ENCODE measurements at places on chromosomes 4 and X.

GRCh38 chr4:76384052-76384451 is 36.9 kb downstream of the CCDC158 start:
- no peaks in the 10 kb centered on the region for H3K27me3 ChIP-seq
- DNase-seq: no peak
- H3K27ac ChIP-seq: no peak overlapping the region
- H3K36me3 ChIP-seq: no peaks in the 10 kb centered on the region
- no peaks in the 10 kb centered on the region for H3K4me1 ChIP-seq

DNA sequence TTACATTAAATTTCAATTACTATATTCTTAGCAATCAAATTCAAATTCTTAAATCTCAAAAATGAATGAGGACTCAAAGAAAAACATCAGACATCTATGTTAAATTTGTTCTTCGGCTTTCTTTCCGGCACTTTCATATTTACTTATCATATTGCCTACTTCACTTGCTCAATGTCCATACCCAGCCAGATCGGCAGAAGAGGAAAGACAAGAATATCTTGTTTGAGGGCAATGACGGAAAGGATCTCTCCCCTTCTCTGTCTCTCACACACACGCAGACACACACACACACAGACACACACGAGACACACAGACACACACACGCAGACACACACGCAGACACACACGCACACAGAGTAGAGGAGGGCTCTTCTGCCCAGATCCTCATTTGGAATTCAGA is 13.2 kb upstream of the IRF2 start:
- no peak for DNase-seq
- no peak overlapping the region for H3K27ac ChIP-seq
- H3K4me3 ChIP-seq: no peak overlapping the region
- H3K36me3 ChIP-seq: no peaks in the 10 kb centered on the region
- H3K4me1 ChIP-seq: no peaks in the 10 kb centered on the region

- no peak overlapping the region for H3K4me3 ChIP-seq
- peak overlapping the region; percentile 53 for H3K27ac ChIP-seq
- peaks cover 21% of the 10 kb centered on the region for H3K4me1 ChIP-seq
- peak; percentile 41 for DNase-seq
- H3K36me3 ChIP-seq: no peaks in the 10 kb centered on the region
Observed at GRCh38 chr4:8779490-8779932, 92.1 kb downstream of the HMX1 start.

DNA sequence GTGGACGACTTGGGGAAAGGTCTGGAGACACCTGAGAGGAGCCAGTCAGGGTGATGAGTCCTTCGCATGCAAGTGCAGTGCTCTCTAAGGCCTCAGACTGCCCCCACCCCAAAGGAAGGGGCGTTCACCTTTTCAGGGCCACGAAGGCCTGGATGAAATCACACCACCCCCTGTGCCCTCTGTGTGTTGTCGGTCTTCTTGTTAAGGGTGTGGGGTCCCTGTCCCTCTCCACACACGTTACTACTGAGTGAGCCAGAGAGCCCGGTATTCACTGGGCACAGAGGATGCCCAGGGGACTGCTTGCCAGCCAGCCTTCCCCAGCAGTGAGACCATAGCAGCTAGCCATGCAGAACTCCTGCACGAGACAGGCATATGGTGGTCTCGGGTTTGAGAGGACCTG is 72.0 kb downstream of the MTMR1 start:
- no peak overlapping the region for H3K27ac ChIP-seq
- no peak overlapping the region for H3K4me3 ChIP-seq
- no peaks in the 10 kb centered on the region for H3K36me3 ChIP-seq
- no peaks in the 10 kb centered on the region for H3K4me1 ChIP-seq
- no peak for DNase-seq

GRCh38 chr4:108155373-108155772 is 13.4 kb downstream of the LEF1 start:
- no peaks in the 10 kb centered on the region for H3K36me3 ChIP-seq
- no peak overlapping the region for H3K4me3 ChIP-seq
- H3K4me1 ChIP-seq: no peaks in the 10 kb centered on the region

- H3K27me3 ChIP-seq: no peaks in the 10 kb centered on the region
- no peaks in the 10 kb centered on the region for H3K4me1 ChIP-seq
- H3K36me3 ChIP-seq: no peaks in the 10 kb centered on the region
- H3K27ac ChIP-seq: no peak overlapping the region
- DNase-seq: no peak
Observed at GRCh38 chr4:82951196-82951595, 50.7 kb downstream of the THAP9 start.

DNA sequence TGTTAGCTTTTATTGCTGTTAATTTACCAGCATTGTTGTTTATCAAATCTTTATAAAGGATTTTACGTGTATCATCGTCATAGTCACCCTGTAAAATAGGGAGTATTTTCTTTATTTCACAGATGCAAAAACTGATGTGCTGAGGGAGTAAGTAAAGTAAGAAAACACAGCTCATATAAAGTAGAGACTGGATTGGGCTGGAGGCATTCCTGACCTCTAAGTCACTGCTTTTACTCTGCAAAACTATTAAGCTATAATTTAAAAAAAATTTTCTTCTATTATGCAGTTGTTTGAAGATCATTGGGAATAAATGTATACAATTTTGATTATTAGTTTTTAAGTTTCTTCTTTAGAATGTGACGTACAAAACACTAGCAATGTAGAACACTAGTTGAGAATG is 45.9 kb downstream of the NUDT6 start:
- no peaks in the 10 kb centered on the region for H3K27me3 ChIP-seq
- no peak for DNase-seq
- no peak overlapping the region for H3K4me3 ChIP-seq

- H3K36me3 ChIP-seq: no peaks in the 10 kb centered on the region
- H3K4me1 ChIP-seq: no peaks in the 10 kb centered on the region
- H3K27me3 ChIP-seq: no peaks in the 10 kb centered on the region
Observed at GRCh38 chr4:156568484-156568883, 403.1 kb downstream of the PDGFC start.

DNA sequence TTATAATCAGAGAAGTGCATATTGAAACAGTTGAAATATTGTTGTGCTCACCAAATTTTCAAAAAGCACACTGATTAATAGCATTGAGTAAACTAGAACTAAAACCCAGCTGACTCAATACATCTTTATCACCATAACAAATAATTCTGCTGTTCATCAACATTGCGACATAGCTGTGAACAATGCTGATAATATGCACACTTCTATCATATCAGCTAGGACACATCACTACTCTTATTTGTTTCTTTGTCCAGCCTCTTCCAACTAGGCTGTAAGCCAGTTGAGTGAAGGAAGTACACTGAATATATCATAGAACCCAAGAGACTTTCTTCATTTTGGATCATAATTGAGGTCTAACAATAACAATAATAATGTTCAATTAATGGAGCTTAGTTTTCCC is 349.7 kb downstream of the IQCM start:
- H3K27ac ChIP-seq: no peak overlapping the region
- H3K27me3 ChIP-seq: no peaks in the 10 kb centered on the region
- no peak for DNase-seq
- no peaks in the 10 kb centered on the region for H3K36me3 ChIP-seq
- no peaks in the 10 kb centered on the region for H3K4me1 ChIP-seq

DNA sequence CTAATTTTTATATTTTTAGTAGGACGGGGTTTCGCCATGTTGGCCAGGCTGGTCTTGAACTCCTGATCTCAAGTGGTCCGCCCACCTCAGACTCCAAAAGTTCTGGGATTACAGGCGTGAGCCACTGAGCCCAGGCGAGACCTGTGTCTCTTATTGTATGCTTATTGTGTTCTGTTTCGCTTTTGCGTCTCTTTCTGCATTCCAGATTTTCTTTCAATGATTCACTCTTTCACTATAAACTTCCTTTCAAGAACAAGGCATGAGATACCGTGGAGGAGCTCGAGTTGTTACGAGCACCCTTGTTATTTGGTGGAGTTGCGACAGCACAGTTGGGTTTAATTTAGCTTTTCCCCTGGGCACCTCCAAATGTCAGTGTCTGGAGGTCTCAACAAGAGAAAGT is 366.7 kb upstream of the FAT1 start:
- H3K36me3 ChIP-seq: no peaks in the 10 kb centered on the region
- H3K27me3 ChIP-seq: no peaks in the 10 kb centered on the region
- no peaks in the 10 kb centered on the region for H3K4me1 ChIP-seq
- no peak overlapping the region for H3K4me3 ChIP-seq
- H3K27ac ChIP-seq: no peak overlapping the region

DNA sequence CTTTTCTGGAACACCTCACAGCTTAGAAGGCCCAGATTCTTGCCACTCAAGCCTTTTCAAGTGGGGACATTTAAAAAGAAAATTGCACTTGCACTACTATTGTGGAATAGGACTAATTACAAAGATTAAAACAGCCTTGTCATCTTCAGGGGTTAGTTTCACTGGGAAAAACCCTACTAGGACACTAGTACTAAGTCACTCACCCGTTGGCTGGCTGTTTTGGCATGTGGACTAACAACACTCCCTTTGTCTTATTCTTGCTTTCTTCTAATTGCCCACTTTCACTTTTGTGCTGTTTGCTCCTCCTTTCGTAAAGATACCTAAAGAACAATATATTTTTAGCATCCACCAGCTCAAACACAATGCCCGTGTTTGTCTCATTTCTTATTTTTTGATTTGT is 200.9 kb upstream of the MID1 start:
- H3K27ac ChIP-seq: no peak overlapping the region
- H3K4me1 ChIP-seq: no peaks in the 10 kb centered on the region
- DNase-seq: no peak
- H3K36me3 ChIP-seq: no peaks in the 10 kb centered on the region
- no peak overlapping the region for H3K4me3 ChIP-seq

GRCh38 chrX:10828640-10829039 is 208.3 kb upstream of the MID1 start:
- H3K27me3 ChIP-seq: no peaks in the 10 kb centered on the region
- DNase-seq: peak; percentile 10
- no peak overlapping the region for H3K4me3 ChIP-seq
- H3K36me3 ChIP-seq: no peaks in the 10 kb centered on the region
- peaks cover 5% of the 10 kb centered on the region for H3K4me1 ChIP-seq
- no peak overlapping the region for H3K27ac ChIP-seq

DNA sequence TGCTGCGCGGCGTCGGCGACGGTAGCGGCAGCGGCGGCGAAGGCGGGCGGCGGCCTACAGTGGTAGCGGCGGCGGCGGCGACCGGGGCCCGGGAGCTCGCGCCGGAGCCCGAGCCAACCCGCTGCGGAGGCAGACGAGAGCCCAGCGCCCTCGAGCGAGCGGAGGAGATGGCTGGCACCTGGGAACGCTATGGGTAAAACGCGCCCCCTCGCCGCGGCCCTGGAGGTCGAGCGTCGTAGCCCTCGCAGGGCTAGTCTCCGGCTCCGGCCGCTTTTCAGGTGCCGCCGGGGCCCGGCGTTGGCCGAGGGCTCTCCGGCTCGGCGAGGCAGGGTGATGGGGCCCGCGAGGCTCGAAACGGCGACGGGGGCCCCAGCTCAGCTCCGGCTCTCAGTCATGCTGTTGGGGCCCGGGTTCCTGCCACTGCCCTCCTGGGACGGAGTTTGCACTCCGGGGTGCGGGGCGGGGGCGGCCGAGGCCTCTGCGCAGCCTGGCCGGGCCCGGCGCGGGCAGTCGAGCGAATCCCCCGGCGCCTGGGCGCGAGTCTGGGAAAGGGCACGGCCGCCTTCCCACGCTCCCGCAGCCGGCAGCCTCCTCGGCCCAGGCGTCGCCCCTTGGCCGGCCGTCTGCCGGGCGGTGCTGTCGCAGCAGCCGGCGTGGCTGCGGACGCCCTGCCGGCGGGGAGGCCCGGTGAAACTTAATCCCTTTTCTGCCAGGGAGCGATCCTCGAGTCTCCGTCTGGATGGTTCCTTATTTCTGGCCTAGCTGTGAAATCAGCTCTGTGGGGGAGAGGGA is 768 bp downstream of the MID2 start:
- DNase-seq: peak; percentile 38
- H3K4me3 ChIP-seq: peak overlapping the region; percentile 10
- H3K4me1 ChIP-seq: no peaks in the 10 kb centered on the region
- H3K27me3 ChIP-seq: no peaks in the 10 kb centered on the region

GRCh38 chr4:123469245-123469644 is 72.7 kb downstream of the SPRY1 start:
- DNase-seq: no peak
- H3K4me3 ChIP-seq: no peak overlapping the region
- no peak overlapping the region for H3K27ac ChIP-seq
- no peaks in the 10 kb centered on the region for H3K4me1 ChIP-seq
- H3K27me3 ChIP-seq: no peaks in the 10 kb centered on the region

DNA sequence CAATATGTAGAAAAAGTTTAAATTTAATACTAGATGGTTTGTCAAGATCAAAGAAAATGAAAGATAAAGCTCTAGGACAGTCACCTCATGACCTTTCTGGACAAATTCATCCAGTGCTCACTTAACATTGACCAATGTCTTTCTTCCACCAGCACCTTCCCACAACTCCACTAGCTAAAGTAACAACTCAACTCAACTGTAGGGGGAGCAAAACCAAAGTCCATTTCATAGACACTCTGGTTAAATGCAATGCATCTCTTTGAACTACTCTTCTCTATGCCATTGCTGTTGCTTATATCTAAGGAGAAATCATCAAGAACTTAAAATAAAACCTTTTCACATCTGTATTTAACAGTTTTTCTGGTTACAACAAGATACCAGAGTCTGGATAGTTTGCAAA is 25.1 kb downstream of the UGT2B4 start:
- DNase-seq: no peak
- no peaks in the 10 kb centered on the region for H3K4me1 ChIP-seq
- H3K36me3 ChIP-seq: no peaks in the 10 kb centered on the region
- no peak overlapping the region for H3K4me3 ChIP-seq
- no peaks in the 10 kb centered on the region for H3K27me3 ChIP-seq
- H3K27ac ChIP-seq: no peak overlapping the region

DNA sequence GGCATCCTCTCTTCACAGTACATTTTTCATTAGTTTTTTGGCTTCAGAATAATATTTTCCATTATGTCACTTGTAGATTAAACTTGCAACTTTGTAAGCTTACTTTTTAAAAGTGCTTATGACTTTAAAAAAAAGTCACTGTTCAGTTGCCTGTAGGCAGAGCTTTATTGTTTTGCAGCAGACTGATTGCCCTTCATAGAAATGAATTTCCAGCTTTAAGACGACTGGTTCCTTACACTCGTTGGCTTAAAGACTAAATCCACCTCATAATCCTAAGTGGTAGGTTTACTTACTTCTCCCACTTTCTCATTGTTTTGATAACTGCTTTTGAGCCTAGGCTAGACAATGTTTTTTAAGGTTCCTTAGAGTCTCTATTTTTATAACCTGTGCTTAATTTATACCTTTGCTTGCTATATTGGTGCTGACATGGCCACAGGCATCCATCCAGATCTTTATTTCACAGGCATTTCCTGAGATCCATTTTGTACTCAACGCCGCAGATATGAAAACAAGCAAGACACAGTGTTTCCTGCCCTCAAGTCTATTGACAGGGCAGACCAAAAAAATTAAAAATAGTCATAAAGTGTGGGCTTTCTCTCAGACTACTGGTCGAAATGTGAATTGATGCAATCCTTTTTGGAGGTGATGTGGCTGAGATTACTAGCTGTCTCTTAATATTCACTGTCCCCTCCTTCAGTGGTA is 12.6 kb upstream of the IL13RA2 start:
- H3K4me3 ChIP-seq: no peak overlapping the region
- no peaks in the 10 kb centered on the region for H3K27me3 ChIP-seq
- no peaks in the 10 kb centered on the region for H3K36me3 ChIP-seq
- no peaks in the 10 kb centered on the region for H3K4me1 ChIP-seq
- no peak for DNase-seq

All from body of pancreas (tissue), 4 donors.